ENCODE measurements at places on chromosomes 7 and 10.

DNA sequence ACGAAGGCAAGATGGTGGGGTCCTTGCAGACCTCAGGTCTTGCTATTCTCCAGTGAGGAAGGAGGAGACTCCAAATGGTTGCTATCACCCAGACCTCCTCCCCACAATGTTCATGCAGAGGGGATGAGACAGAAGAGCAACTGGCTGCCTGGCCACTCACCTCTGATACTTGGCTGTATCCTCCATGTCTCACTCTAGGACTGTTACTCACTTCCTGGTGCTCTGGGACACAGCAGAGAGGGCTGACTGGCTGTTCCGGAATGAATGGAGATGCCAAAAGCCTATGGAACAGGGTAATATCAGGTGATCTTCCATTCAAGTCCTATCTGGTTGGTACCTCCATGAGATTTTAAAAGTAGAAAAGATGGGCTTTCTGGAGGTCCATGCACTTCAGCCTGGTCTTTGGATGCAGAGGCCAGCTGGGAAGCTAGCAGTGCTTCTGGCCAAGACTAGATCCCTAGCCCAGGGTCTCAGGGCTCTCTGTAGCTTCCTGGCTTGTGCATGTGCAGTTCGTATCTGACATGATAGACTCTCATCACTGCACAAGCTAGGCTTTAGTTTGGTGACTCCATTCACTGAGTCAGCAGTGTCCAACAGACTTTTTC is 27.0 kb upstream of the ABI1 start:
- no peak for DNase-seq

DNA sequence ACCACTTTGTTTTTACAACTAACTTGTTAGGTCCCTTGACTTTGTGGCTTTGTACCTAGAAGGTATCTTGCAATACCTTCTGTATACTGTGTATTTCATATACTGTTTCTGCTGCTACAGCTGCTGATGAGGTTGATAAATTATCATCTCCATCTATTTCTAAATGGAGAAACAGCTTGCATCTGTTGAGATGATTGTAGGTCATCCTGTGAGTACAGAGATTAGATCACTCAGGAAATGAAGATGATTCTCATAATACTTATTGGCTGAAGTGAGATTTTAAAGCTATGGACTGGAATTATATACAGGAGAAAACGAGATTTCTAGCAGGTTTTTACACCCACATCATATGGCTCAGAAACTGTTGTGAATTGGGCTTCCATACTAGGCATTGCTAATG is 280.5 kb downstream of the KCND2 start:
- no peak for DNase-seq

DNA sequence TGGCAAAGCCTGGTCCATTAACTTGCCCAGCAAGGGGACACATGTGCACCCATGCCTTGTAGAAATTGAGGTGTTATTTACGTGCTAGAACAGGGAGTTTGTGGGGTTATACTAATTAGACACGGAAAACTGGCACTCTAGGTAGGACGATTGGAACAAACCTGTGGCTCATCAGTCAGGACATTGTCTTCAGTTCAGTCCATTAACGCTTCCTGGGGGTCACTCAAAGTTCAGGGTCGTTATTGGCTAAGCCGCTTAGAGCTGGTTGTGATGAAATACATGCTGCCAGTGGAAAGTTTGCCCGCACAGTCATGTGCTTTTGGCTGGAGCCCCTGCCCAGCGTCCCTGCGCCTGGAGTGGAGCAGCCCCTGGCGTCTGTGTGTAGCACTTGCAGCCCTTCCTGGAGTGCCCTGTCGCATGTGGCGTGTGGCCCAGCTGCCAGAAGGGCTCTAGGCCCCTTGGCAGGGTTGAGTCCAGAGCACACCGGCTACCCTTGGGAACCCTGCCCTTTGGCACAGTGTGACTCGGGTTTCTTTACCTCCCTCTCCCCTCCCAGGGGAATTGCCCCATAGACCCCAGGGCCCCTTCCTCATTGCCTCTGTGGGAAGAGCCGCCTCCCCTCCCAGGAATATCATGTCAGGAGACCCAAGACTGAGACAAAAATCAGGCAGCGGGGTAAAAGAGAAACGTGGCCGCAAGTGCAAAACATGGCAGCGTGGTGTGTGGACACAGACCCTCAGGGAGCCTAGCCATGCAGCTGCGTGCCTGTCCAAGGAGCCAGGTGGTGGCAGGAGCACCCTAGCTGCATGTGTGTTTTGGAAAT is 9.8 kb downstream of the ZNF775 start:
- DNase-seq: no peak

GRCh38 chr7:89687211-89687610 is 467.1 kb upstream of the STEAP1 start:
- DNase-seq: no peak

DNA sequence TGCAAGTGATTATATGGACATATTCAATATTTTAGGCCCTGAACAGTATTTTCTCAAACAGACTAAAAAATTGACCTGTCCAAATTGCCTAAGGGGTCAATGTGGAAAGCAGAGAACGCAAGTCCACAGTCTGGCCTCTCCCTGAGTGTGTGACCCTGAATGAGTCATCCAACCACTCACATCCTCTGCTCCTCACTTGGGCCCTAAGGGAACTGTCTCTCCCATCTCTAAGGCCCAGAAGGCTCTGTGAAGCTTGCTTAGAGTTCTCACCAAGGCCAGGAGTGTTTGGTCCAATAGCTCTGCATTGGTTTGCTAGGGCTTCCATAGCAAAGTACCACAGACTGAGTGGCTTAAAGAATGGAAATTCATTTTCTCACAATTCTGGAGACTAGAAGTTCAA is 155.1 kb downstream of the LSM5 start:
- DNase-seq: peak; percentile 18

GRCh38 chr10:59176241-59177030 is at the start of gene PHYHIPL:
Gene PHYHIPL (plus strand): TSS chr10:59176643. CDS start chr10:59176854, 211 bp downstream.
- DNase-seq: no peak

DNA sequence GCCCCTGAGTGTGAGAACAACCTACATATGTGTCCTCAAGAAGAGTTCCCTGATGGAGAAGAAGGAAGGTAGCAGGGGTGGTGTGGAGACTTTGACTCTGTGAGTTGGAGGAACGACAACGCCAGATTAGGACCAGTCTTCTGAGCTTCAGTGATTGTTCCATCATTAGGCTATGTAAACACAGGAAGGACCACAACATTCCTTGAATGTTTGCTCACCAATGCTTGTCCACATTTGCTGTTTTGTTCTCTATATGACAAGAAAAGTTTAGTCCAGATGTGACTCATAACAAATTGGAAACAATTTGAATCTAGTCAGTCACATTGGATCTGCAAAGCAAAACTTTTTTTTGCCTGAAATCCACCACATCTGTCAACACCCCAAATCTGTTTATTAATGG is 62.7 kb downstream of the ENTPD1 start:
- no peak for DNase-seq

DNA sequence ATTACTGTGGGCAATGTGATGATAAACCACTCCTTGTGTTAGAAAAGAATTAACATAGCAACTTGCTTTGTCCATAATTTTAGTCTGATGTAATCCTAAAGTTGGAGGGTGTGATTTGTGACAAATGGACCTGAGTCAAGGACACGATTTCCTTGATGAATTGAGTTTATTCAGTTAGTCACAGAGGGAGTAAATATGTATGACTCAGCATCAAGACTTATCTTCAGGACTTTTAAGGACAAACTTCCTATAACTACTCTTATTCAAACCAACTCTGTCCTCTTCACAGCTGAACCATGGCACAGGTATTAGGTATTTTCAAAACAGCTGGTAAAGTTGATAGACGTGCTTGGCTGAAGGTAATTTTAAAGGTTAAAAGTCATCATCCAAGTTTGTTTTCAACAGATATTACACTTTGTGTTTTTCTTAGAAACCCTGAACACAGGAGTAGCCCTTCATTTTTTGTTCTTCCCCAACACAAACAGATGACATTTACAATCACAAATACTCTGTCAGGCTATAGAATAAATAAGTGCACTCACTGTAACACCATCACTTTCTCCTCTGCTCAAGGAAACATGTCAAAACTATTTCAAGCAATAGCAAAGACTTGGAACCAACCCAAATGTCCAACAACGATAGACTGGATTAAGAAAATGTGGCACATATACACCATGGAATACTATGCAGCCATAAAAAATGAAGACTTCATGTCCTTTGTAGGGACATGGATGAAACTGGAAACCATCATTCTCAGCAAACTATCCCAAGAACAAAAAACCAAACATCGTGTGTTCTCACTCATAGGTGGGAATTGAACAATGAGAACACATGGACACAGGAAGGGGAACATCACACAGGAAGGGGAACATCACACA is 54.5 kb downstream of the COA1 start:
- peak; percentile 56 for DNase-seq

GRCh38 chr7:77649716-77650349 is 46.4 kb upstream of the RSBN1L start:
- DNase-seq: peak; percentile 23

DNA sequence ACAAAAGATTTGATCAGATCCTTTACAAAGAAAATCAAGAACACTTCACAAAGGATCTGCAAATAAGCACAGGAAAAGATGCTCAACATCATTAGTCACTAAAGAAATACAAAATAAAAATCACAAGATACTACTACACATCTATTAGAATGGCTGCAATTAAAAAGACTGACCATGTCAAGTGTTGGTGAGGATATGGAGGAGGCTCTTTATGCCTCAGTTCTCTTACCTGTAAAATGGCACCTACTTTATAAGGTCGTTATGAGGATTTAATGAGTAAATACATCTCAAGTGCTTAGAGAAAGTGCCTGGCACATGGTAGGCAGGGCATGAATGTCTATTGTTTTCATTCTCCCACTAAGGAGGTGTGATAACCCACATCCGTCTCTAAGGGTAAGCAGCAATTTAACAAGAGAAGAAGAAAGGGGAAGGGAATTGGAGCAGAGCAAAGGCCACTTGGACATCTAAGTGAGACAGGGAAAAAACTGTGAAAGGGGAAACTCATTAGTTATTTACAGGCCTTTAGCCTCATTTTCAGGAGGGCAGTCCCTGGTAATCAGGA is 157.5 kb upstream of the NFE2L3 start:
- no peak for DNase-seq

DNA sequence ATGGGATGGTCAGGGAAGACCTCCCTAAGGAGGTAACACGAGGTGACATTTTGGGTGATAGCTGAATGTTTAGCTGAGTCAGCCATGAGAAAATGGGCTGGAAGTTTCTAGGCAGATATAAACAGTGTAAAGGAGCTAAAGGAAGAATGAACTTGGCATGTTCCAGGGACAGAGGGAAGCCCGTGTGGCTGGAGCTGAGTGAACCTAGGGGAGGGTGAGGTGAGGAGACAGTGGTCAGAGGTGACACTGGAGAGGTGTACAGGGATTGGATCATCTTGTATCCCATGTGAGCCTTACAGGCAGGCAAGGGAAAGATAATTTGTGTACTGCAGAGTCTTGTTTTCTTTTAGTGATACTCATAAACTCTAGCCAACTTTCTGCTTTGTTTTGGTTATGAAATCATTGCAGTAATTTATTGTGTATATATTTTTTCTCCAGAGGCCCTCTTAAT is 1.8 kb downstream of the STARD3NL start:
- no peak for DNase-seq

DNA sequence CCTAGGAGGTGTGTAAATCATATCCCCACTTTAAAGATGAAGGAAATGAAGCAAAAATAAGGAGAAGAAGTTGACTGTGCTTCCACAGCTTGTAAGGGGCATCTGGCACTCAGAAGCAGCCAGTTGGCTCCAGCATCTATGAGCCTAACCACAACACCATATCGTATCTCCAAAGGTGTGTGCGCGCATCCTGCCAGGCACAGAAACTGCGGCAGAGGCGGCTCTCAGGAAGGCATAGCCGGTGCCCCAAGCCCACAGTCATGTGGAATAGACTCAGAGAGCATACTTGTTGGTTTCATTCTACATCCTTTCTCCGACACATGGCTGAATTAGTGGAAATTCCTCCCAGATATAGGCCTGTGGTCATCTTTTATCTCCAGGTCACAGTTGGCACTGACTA is 423.9 kb downstream of the CALN1 start:
- DNase-seq: no peak

GRCh38 chr10:51629934-51630639 is 69.3 kb downstream of the CSTF2T start:
- DNase-seq: no peak

GRCh38 chr10:24437302-24437701 is 228.4 kb downstream of the KIAA1217 start:
- DNase-seq: no peak

All from HTR-8/SVneo (cell line).